ENCODE measurements at places on chromosomes 3 and 15.

DNA sequence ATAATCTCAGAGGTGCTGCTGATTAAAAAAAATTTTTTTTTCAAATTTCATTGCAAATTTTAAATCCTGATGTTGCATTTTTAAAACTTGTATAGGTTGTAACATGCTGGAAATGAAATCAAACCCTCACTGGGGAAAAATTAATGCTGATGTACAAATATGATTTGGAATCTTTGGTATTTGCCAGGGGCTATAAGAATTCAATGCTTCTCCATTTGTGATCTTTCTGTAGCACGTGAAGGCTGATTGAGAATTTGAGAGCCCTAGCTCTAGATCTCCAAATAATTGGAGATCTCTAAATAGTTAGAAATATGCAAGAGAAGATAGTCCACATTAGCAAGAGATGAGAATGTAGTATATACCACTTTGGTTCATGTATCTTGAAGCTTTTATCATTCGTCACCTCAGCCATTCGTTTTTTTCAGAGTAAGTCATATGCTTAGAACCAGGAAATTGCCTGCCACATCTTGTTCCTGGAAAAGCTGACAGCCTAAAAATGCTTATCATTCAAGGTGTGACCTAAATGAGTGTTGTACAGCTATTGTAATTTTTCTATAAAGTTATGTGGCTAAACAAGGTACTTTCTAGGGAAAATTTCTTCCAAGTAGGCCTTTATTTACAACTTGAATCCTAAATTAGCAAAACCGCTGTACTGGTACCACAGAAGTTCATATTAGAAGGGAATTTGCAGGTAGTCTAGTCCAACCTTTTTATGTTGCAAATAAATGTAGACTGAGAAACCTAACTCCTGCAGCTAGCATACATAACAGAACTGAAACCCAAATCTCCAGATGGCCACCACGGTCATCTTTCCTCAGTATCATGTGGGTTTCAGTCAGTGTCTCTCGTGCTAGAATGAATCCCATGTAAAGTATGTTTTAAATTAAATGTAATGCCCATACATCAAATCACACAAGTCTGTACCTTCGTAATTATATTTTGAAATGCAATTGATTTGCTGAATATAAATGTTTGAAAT is 48.5 kb downstream of the FNDC3B start:
- no peak for DNase-seq

- DNase-seq = no peak
Observed at GRCh38 chr3:70703305-70704102, 391.1 kb upstream of the MDFIC2 start.

GRCh38 chr3:153252963-153253362 is 90.9 kb downstream of the RAP2B start:
- peak; percentile 50 for DNase-seq

- no peak for DNase-seq
Observed at GRCh38 chr3:5891711-5892110, 704.2 kb downstream of the EDEM1 start.

DNA sequence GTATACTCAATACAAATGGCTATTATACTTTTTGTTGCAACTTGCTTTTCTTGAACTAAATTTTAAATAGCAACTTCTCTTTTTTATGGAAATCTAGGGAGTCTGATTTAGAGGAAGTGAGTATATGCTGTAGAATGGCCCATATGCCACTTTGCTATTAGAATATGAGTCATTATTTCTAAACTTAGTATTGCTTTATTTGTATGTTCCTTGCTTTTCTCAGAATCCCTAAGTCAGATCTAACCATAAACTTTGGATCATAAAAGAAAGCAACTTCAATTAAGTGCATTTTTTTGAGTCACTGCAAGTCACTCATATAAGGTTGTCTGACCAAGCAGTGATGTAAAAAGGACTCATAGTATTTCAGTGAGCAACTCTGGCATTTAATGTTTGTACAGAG is 17.5 kb upstream of the SPTSSB start:
- DNase-seq = peak; percentile 21

GRCh38 chr15:82663186-82663600 is 16.0 kb upstream of the CPEB1 start:
- peak; percentile 57 for DNase-seq

- no peak for DNase-seq
Observed at GRCh38 chr3:17092583-17092933, 207.8 kb downstream of the PLCL2 start.

DNA sequence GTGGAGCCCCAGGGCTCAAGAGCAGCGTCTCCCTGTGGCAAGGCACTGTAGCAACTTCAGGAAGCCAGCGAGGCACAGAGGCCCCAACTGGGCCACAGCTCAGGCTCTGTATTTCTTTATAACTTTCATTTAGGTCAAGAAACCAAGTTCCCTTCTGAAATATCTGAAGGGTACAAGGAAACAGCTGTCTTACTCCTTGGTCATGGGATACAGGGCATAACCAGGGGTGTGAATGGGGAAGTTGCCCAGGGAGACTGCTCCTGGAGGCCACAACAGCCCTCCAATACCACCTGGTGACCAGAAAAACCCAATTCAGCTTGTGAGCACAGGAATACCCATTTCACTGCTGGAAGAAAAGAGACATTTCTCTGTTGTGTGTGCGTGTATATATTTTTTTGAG is 13.3 kb upstream of the SPTBN5 start:
- no peak for DNase-seq

DNA sequence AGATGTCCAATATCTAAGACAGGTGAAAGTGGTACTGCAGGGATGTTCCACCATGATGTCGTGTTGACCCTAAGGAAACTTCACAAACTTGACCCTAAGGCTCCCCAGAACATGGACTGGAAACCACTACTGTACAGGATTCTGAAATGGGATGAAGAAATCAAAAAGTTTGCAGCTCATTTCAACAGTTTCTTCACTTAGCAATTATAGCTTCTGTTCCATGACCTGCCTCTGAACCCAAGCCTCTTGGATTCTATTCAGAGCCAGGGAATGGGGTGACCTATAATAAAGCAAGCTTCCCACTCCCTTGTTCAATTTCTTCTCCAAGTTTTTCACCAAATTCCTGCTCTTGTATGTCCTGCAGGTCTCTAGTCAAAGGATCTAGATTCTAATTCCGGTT is 40.7 kb downstream of the DUT start:
- DNase-seq = no peak

All from fibroblast of skin of right biceps (primary cell).